ENCODE measurements at places on chromosomes 2 and 18.

- no peak for DNase-seq
These were observed 89.9 kb upstream of the SLC1A4 start for GRCh38 chr2:64899081-64899865.

GRCh38 chr2:10598501-10598900 lies 91.3 kb downstream of the NOL10 start:
- no peak for DNase-seq

- no peak for DNase-seq
These were observed 33.0 kb downstream of the PDK1 start for GRCh38 chr2:172588931-172589330.

- no peak for DNase-seq
These were observed 136.3 kb downstream of the TMEM163 start for GRCh38 chr2:134582547-134582899.

DNA sequence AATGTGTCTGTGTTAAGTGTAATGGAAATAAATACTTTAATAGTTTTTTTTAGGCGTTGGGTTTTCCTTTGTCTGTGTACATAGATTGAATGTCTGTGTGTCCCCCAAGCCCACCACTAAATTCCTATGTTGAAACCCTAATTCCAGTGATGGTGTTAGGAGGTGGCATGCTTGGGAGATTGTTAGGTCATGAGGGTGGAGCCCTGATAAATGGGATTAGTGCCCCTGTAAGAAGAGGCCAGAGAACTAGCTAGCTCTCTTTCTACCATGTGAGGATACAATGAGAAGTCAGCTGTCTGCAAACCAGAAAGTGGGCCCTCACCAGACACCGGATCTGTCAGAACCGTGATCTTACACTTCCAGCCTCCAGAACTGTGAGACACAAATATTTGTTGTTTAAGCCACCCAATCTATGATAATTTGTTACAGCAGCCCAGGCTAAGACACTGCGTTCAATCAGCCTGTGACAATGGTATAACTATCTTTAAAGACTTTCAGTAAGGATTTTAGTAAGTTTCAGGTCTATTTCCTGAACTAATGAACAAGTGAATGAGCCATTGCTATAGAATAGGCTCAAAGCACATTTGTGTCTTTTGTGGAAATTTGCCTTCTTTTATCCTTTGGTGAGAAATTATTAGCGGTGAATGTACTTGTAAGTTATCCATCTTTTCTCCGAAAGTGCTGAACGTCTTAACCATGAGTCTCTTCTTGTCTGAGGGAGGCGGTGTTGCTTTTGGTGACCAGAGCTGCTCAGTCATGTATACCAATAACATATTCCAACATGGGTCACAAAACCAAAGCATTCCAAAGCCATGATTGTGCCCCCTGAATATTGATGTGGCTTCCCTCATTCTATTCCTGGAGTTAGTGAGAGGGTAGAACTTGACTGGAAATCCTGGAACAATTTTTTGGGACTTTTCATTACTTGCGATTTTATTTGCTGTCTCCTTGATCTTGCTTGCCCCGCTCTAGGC lies 29.6 kb upstream of the IL1R1 start:
- no peak for DNase-seq

DNA sequence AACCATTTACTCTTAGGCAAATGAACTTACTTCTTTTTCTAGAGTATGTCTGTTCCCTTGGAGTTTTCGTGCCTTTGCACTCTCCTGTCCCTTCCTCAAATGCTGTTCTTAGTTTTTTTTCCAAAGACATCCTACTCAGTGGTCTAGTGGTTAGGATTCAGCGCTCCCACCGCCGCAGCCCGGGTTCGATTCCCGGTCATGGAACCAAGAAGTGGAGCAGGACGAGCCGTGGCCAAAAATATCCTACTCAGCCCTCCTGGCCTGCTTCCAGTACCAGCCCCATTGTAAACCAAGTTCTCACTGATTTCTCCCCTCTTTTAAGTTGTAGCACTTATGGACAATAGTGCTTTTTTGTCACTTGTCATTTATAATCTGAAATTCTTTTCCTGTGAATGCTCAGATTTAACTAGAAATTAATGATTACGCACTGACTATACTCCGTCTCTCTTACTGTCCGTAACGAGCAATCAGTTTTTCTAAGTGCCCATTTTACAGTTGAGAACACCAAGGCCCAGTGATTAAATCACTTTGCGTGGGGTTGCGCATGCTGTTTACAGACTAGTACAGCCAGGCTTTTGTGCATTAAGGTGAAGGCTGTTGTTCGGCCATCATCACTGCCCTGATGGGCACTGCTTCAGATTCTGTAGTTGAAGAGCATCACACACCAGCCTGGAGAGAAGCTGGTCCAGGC lies 17.9 kb downstream of the GREB1 start:
- DNase-seq = no peak

DNA sequence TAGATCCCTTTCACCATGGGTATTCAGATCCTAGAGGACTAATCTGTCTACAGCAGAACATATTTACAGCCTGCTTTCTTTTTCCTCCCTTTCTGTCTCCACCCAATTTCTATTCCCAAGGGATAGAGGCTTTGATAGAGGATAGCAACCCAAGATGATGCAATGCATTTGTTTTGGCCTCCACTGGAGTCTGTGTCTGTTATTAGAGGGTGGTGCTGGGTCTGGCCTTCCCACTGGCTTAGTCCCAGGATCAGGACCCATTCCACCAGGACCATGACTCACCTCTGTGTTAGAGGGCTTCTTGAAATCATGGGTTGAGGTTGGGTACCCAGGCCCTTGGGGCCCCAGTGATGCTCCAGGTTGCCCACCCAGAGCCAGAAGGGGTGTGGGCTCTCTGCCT lies 239.7 kb upstream of the TNP1 start:
- DNase-seq = no peak

DNA sequence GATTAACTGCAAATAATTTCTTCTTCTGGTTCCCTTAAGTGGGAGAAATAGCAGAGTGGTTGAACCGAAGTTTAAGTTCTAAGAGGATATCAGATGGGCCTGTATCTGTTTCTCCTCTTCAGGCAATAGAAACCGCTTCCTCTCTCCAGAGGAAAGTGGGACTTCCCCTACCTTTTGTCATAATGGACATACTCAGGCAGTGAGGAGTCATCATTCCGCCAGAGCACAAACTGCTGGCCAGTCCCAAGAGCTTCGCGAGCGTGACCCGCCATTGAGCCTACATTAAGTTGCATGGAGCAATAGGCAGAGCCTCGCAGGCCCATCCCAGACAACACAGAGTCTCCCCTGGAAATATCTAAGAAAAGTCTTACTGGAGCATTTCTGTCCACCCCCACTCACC lies 158.9 kb downstream of the LDLRAD4 start:
- no peak for DNase-seq

DNA sequence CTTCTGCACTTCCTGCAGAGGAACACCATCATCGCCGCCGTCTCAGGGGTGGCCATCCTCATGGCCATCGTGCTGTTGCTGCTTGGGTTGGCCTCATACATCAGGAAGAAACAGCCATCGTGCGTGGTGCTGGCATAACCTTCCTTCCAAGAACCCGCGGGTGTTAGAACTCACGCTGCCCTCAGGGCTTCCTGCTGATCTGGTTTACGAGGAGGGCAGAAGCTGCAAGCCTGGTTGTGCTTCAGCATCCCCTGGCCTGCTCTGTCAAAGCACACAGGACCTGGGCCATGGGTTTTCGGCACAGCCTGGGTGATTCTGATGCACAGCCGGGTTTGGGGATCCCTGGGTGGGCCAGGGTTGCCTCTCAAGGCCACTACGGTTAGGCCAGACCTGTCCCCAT lies 12.2 kb upstream of the ZAP70 start:
- no peak for DNase-seq

DNA sequence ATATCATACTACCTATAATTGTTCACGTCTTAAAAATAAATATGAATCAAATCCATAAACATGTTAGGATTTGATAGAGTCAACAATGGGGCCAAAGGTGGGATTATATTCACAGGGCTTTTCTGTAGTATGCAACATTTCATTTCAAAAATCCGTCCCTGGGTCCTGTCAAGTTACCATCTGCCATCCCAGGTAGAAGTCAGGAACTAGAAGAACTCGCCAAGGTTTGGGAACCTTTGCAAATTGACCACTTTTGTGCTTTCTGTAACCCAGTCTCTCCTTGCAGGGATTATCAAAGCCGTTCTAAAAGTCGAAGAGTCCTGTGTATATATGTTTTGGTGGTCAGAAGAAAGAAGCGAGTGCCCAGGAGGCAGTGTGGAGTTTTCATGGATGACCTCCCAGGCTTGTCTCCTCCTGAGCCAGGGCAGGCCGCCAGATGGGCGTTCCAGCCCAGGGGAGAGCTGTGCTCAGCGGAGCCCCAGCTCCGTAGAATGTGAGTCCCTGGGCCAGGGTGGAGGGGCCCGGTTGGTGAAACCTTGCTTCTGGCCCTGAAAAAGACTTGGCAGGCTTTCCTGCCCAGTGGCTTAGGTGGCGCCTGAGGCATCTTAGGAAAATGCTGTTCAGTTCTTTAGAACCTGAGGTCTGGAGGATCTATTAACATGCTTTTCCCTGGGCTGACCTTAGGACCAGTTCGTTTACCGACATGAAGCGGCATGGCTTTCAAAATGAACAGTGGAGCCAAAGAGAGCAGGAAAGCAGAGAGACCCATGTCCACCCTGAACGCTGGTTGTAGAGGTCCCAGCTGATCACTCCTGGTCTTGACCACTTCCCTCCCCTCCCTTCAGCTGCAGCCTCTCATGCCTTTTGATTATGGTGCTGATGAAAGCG lies 69.2 kb downstream of the LONRF2 start:
- no peak for DNase-seq

DNA sequence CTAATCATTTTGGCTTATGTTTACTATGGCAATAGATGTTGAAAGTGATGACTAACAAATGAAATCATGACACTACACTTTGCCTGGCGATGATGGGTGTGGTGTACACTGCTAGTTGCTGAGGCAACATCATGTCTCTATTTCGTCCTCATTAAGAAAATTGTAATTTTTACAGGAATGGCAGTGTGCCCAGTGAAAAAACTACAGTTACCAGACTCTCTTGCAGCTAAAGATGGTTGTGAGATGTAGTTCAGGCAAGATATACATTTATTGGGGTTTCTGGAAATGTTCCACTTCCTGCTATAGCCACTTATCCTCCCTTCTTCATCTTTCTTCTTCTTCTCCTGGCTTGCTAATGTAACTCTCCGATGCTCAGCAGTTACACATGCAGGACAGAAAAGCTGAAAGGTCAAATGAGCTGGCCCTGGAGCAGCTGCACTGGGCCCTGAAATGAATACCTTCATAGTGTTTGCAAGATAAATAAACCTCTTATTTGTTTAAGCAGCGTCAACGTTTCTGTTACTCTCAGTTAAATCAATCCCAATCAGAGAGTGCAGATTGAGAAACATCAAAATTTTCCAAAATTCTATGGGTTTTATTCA lies 46.0 kb downstream of the SOCS6 start:
- no peak for DNase-seq

DNA sequence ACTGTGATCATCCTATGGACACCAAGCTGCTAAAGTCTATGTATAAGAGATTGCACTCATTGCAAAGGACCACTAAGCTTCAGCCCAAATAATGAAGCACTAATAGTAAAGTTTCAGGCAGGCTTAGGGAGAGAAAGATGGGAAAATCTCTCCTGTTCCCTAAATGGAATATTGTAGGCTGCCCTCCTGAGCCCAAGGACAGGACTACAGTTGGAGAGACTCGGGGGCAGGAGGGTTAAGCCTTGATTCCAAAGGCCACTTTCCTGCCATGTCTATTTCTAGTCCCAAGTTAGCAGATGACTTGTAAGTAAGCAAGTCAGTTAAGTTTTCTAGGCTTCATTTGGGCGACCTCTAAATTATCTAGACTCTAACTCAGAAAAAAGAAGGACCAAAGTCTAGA lies 9.0 kb downstream of the TMEM247 start:
- no peak for DNase-seq

DNA sequence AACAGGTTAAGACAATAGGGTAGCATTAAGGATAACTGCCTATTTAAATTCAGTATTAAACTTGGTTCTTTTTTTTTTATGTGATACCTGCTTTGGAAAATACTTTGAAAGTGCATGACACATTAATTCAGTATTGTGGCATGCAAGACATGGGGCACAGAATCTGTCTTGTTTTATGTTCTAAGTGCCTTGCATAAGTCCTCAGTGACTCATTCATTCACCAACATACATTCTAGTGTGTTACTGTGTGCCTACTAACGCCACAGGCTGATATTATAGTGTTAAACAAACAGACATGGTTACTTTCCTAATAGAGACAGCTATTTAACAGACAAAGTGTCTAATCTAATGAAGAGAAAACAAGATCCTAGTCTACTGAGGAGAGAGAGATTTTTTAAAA lies 91.7 kb downstream of the GCA start:
- DNase-seq = no peak

GRCh38 chr18:51011709-51012108 lies 18.3 kb upstream of the SMAD4 start:
- DNase-seq = no peak

GRCh38 chr2:189125195-189125594 lies 54.4 kb downstream of the COL5A2 start:
- no peak for DNase-seq

GRCh38 chr2:241373446-241373845 lies 17.4 kb downstream of the FARP2 start:
- DNase-seq = no peak

Measured in cortex of kidney (tissue), 1 donor.